ENCODE measurements at places on chromosomes 12 and 14.

DNA sequence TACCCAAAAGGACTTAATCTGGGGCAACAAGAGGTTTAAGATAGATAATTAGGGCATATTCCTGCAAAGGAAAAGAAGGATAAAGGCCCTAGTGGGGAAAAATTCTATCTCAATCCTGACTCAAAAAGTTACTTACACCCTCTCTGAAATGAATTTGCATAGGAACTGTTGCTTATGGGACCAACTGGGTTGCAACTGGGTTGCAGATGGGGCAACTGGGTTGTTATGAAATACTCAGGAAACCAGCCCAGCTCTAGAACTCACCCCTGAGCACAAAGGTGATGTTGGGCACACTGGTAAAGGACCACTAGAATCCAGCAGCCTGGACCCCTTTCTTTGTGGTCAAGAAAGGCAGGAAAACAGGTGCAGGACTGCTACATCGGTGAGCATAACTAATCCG, 17.2 kb upstream of the RILPL1 start:
- no peak for DNase-seq

DNA sequence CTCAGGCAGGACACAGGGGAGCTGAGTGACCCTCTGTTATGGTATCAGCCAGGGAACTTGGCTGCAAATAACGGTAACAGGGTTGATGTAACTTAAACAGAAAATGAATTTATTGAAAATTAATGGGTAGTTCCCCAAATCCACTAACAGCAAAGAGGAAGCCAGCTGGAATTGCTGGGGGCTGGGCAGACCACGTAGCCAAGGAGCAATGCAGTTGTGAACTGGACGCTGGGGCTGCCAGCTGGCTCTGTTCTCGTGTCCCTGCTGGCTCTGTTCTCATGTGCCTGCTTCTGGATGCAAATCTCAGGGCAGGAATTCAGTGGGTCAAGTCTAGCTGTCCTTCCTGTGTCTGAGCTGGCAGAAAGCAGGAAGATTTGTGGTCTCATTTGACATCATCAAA, 1383.3 kb upstream of the TMEM132C start:
- peak; percentile 50 for DNase-seq

GRCh38 chr12:24014915-24015832, 65.7 kb upstream of the SOX5 start:
- DNase-seq = peak; percentile 67

DNA sequence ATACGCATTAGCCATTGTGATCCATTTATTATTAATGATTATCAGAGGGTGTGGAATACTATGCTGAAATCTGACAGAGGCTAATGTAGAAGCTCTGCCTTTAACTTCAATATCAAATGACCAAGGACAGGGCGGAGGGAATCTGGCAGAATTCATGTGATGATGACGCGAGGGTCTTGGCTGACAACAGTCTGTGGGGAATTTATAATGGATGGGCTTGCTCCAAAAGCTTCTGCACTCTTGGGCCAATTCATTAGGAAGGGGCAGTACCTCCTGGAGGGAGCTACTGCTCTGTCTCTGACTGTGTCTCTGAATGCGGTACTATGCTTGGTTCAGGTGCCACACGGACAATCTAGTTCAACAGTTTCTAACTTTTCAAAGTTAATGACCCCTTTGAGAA, 46.2 kb downstream of the GALNT8 start:
- no peak for DNase-seq
